ENCODE measurements at places on chromosomes 7 and 10. TPM values are rescaled to one million over a fixed set of nuclear protein-coding genes. Genes with fewer than 3 reads are reported as not detected.

- no peak overlapping the region for H3K27ac ChIP-seq
- H3K36me3 ChIP-seq = no peaks in the 10 kb centered on the region
- no peak for DNase-seq
- H3K27me3 ChIP-seq = peaks cover 1% of the 10 kb centered on the region
These were observed 156.6 kb downstream of the ADRA2A start for GRCh38 chr10:111233439-111233838.

DNA sequence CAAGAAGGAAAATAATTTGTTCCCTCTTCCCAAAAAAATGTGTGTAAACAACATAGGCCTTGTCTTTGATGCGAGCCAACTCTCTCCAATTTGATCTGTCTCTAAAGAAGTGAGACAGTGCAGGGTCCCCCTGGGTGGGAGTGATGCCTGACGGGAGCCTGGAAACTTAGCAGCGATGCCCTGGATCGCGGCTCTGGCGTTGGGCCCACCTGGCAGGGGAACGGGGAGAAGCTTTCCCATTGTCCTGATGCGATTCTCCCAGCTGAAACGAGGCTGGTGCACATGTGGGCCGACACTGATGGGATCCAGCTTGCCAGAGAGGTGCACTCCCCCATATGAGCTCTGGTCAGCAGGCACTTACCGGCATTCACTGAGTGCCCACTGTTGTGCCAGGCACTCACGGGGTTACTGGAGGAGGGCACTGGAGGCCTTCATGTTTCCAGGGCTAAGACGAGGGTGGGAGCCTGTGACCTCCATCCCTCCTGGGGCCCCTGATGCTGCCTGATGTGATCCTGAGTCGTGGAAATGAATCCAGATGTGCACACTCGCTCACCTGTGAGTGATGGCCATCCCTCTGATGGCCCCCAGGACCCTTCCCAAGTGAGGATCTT lies 132.8 kb downstream of the PTPN20 start:
- peaks cover 4% of the 10 kb centered on the region for H3K4me1 ChIP-seq
- H3K36me3 ChIP-seq = no peaks in the 10 kb centered on the region
- H3K27me3 ChIP-seq = peaks cover 2% of the 10 kb centered on the region
- H3K4me3 ChIP-seq = no peak overlapping the region
- H3K27ac ChIP-seq = no peak overlapping the region

- H3K36me3 ChIP-seq = no peaks in the 10 kb centered on the region
- DNase-seq = no peak
- H3K27ac ChIP-seq = no peak overlapping the region
- no peak overlapping the region for H3K4me3 ChIP-seq
These were observed 9.6 kb upstream of the EIF5AL1 start for GRCh38 chr10:79502561-79503309.

DNA sequence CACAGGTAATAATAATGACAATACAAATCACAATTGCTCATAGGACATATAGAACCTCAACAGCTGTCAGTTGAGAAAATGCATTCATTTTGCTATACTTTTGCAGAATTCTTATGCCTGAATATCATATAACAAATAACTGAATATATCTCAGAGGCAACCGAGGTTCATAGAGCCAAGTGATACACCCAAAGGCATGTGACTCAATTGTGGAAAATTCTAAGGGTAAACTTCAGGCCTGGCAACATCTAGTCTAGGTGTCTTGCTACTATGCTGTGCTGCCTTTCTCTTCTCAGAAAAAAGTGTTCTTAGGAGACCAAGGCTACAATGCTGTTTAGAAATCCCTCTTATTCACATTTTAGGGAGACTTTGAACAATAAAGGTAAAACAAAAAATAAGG lies 270.7 kb downstream of the BAMBI start:
- no peak overlapping the region for H3K27ac ChIP-seq
- no peak for DNase-seq
- H3K36me3 ChIP-seq = no peaks in the 10 kb centered on the region

Gene TWIST1
- 5.6 TPM for total RNA-seq

- H3K27ac ChIP-seq = no peak overlapping the region
- H3K27me3 ChIP-seq = no peaks in the 10 kb centered on the region
- H3K4me3 ChIP-seq = no peak overlapping the region
- peaks cover 4% of the 10 kb centered on the region for H3K4me1 ChIP-seq
- H3K36me3 ChIP-seq = no peaks in the 10 kb centered on the region
- no peak for DNase-seq
These were observed 483.7 kb upstream of the LRRN3 start for GRCh38 chr7:110607050-110607857.

GRCh38 chr10:86646532-86646931 lies 7.8 kb upstream of the OPN4 start:
- H3K27ac ChIP-seq = no peak overlapping the region
- peaks cover 10% of the 10 kb centered on the region for H3K27me3 ChIP-seq
- H3K36me3 ChIP-seq = peaks cover 2% of the 10 kb centered on the region
- no peak for DNase-seq

Gene RELN
- total RNA-seq = not detected

- H3K27me3 ChIP-seq = no peaks in the 10 kb centered on the region
- H3K36me3 ChIP-seq = no peaks in the 10 kb centered on the region
- DNase-seq = no peak
- no peaks in the 10 kb centered on the region for H3K4me1 ChIP-seq
These were observed 415.0 kb upstream of the NPVF start for GRCh38 chr7:25643286-25643685.

DNA sequence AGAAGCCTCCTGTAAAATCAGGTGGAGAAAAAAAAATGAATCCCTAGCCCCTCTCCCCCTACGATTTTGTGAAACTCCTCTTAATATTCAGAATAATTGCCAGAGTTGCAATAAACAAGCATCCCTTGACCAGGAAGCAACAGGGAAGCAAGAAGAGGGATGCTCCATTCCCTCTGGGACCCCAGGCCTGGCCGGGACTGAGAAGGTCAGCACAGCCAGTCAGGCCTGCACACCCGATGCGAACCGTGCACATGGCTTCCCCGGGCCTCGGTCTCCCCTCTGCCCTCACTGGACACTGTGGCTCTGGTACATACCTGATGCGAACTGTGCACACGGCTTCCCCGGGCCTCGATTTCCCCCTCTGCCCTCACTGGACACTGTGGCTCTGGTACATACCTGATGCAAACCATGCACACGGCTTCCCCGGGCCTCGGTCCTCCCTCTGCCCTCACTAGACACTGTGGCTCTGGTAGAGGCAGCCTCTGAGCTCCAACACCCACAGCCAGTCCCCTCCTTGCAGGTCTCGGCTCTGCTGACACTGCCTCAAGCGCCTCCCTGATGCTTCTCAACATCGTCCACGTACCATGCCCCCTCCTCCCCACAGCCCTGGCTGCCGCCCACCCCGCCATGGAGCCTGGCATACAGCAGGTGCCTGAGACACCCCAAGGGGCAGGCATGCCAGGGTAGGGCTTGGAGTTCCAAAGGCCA lies 138.6 kb downstream of the DIP2C start:
- H3K27ac ChIP-seq = no peak overlapping the region
- peaks cover 10% of the 10 kb centered on the region for H3K27me3 ChIP-seq
- no peak overlapping the region for H3K4me3 ChIP-seq
- H3K36me3 ChIP-seq = no peaks in the 10 kb centered on the region
- no peak for DNase-seq

GRCh38 chr7:150800581-150801241 lies at the start of gene TMEM176A:
Gene TMEM176A, plus strand, starts transcription at chr7:150800769. Its CDS starts 782 bp downstream, at chr7:150801551.
- no peak for DNase-seq
- H3K27ac ChIP-seq = no peak within 1 kb of the TSS
- no peaks in the 10 kb centered on the region for H3K4me1 ChIP-seq
- no peak within 1 kb of the TSS for H3K4me3 ChIP-seq
- H3K36me3 ChIP-seq = no peaks in the 10 kb centered on the region
- peaks cover 48% of the 10 kb centered on the region for H3K27me3 ChIP-seq

DNA sequence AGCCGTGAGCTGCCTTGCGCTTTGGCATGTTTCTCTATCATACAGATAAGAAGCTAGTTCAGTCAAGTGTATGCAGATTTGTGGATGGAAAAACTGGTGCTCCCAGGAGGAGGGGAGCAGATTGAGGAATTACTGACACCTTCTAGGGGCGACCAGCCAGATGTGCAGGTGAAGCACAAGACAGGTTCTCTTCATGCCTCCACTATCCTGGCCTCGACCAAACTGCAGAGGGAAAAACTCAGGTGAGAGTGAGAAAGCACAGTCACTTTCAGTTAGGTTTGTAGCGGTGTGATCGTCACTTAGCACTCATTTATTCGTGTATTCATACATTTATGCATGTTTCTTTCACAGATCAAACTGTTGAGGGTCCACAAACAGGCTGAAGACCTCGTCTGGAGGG lies 600 bp upstream of the DBNL start:
- H3K4me3 ChIP-seq = peak overlapping the region; percentile 92
- DNase-seq = no peak
- H3K36me3 ChIP-seq = peaks cover 22% of the 10 kb centered on the region
- H3K27ac ChIP-seq = peak overlapping the region; percentile 87
- H3K27me3 ChIP-seq = no peaks in the 10 kb centered on the region

DNA sequence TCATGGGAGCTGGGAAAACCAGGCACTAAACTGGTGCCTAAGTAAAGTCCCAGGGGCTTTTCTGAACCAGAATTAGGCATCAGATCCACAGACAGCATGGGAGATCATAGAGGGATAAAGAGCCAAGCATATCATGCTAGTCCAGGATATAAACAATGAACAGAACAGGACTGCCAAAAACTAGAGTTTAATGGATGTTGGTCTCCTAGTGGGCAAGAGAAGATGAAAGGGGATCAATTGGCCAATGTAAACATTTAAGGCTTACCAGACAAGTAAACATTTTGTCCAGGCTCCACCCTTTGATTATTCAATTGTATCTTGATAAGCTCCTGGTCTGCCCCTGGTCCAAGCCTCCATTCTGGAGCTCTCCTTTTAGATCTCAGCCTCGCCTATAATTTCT lies 18.9 kb downstream of the MACC1 start:
- no peaks in the 10 kb centered on the region for H3K36me3 ChIP-seq
- H3K4me3 ChIP-seq = no peak overlapping the region
- H3K4me1 ChIP-seq = peaks cover 5% of the 10 kb centered on the region
- no peaks in the 10 kb centered on the region for H3K27me3 ChIP-seq

- H3K27me3 ChIP-seq = no peaks in the 10 kb centered on the region
- no peak overlapping the region for H3K4me3 ChIP-seq
- peaks cover 29% of the 10 kb centered on the region for H3K4me1 ChIP-seq
- peaks cover 64% of the 10 kb centered on the region for H3K36me3 ChIP-seq
These were observed 21.8 kb downstream of the KBTBD2 start for GRCh38 chr7:32869716-32870115.

GRCh38 chr7:21125297-21125696 lies 302.6 kb upstream of the SP4 start:
- H3K27me3 ChIP-seq = peaks cover 2% of the 10 kb centered on the region
- H3K27ac ChIP-seq = no peak overlapping the region
- no peak for DNase-seq

Gene MLXIPL
- total RNA-seq = not detected

GRCh38 chr7:7687800-7688199 lies 30.6 kb downstream of the RPA3 start:
- no peak overlapping the region for H3K4me3 ChIP-seq
- no peak for DNase-seq
- H3K27ac ChIP-seq = no peak overlapping the region
- no peaks in the 10 kb centered on the region for H3K27me3 ChIP-seq
- H3K36me3 ChIP-seq = no peaks in the 10 kb centered on the region
- no peaks in the 10 kb centered on the region for H3K4me1 ChIP-seq

DNA sequence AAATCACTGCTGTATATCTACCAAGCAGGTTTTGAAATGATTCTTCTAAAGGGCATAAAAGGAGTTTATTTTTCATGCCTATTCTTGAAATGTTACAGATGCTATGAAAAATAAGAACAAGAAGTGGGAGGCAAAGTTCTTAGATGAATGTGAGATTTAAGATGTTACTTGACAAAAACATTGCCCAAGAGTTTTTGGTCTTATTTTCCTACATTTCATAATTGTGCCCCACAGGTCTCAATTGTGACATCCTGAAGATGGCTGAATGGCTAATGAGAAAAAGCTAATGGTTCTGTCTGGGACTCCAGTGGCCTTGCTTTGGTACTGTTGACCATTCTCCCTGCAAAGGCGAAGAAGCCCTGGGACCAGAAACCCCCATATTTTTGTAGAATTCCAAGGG lies 43.0 kb upstream of the IFRD1 start:
- H3K27ac ChIP-seq = no peak overlapping the region
- DNase-seq = no peak
- H3K27me3 ChIP-seq = peaks cover 27% of the 10 kb centered on the region
- H3K36me3 ChIP-seq = no peaks in the 10 kb centered on the region

GRCh38 chr7:27686315-27686714 lies 23.6 kb upstream of the HIBADH start:
- H3K27ac ChIP-seq = no peak overlapping the region
- peaks cover 9% of the 10 kb centered on the region for H3K27me3 ChIP-seq
- H3K4me3 ChIP-seq = no peak overlapping the region
- H3K36me3 ChIP-seq = no peaks in the 10 kb centered on the region
- DNase-seq = no peak

- DNase-seq = peak; percentile 17
- H3K4me3 ChIP-seq = peak overlapping the region; percentile 32
- peak overlapping the region; percentile 74 for H3K27ac ChIP-seq
- peaks cover 80% of the 10 kb centered on the region for H3K4me1 ChIP-seq
These were observed 112.4 kb downstream of the ELMO1 start for GRCh38 chr7:37336259-37336658.

Gene ZPBP
- not detected for total RNA-seq

DNA sequence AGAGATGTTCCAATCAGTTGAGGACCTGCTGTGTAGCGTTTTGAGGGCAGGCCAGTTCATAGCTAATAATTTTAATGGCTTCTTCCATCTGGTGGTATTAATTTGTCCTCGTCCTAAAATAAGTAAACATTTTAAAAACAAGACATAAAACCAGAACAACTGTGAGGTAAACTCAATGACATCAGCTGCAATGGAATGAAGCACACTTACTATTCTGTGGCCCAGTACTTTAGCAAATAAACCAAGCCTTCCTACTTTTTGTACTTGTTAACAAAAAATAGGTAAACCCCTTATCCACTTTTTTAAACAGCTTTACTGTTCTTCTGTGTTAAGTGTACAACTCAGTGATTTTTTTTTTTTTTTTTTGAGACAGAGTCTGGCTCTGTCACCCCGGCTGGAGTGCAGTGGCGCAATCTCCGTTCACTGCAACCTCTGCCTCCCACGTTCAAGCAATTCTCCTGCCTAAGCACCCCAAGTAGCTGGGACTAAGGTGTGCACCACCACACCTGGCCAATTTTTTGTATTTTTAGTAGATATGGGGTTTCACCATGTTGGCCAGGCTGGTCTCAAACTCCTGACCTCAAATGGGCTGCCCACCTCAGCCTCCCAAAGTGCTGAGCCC lies 28.9 kb upstream of the FZD1 start:
- no peak overlapping the region for H3K27ac ChIP-seq
- peaks cover 2% of the 10 kb centered on the region for H3K27me3 ChIP-seq
- H3K4me3 ChIP-seq = no peak overlapping the region

GRCh38 chr7:112708236-112708635 lies 82.0 kb downstream of the TMEM168 start:
- H3K27me3 ChIP-seq = peaks cover 2% of the 10 kb centered on the region
- no peaks in the 10 kb centered on the region for H3K4me1 ChIP-seq
- no peak for DNase-seq
- no peak overlapping the region for H3K4me3 ChIP-seq

- peaks cover 3% of the 10 kb centered on the region for H3K36me3 ChIP-seq
- H3K27me3 ChIP-seq = peaks cover 19% of the 10 kb centered on the region
- H3K4me1 ChIP-seq = no peaks in the 10 kb centered on the region
- H3K4me3 ChIP-seq = no peak overlapping the region
- DNase-seq = no peak
These were observed 112.8 kb upstream of the STEAP1B start for GRCh38 chr7:22612776-22613175.
